ENCODE measurements at places on chromosomes 3 and 15. TPM values are rescaled to one million over a fixed set of nuclear protein-coding genes. Genes with fewer than 3 reads are reported as not detected.

Gene GABRA5
- 3.2 TPM for total RNA-seq

Gene PLSCR5
- not detected for total RNA-seq

Gene WDR72
- total RNA-seq = 11.0 TPM

Gene AGTR1
- not detected for total RNA-seq

Gene SLC51B
- total RNA-seq = not detected

Gene ZNF80
- not detected for total RNA-seq

Gene TPRG1
- 0.08 TPM for total RNA-seq

Gene TEX55
- total RNA-seq = not detected

Gene SST
- total RNA-seq = not detected

Gene SI
- not detected for total RNA-seq

Gene ACTR8
- 33.2 TPM for total RNA-seq

Gene CNTN6
- total RNA-seq = 0.11 TPM

Gene BHLHE40
- total RNA-seq = 69.3 TPM

Gene GOLGA6A
- not detected for total RNA-seq

Gene ARHGEF26
- total RNA-seq = 5.5 TPM

Gene PIGZ
- total RNA-seq = 0.29 TPM

Gene GP5
- total RNA-seq = not detected

Gene NEK10
- total RNA-seq = 1.9 TPM

Gene VPS33B
- 19.1 TPM for total RNA-seq

Gene RBSN
- total RNA-seq = 17.1 TPM

Gene CHDH
- total RNA-seq = not detected

Gene LMCD1
- total RNA-seq = 41.4 TPM

Gene CHRM5
- total RNA-seq = not detected

Gene PRR20G
- total RNA-seq = not detected

Gene IL5RA
- not detected for total RNA-seq

Gene SNTN
- total RNA-seq = not detected

Gene ERICH6
- total RNA-seq = not detected

Gene STOML1
- total RNA-seq = 13.1 TPM
